ENCODE measurements at places on chromosomes 12 and 14.

DNA sequence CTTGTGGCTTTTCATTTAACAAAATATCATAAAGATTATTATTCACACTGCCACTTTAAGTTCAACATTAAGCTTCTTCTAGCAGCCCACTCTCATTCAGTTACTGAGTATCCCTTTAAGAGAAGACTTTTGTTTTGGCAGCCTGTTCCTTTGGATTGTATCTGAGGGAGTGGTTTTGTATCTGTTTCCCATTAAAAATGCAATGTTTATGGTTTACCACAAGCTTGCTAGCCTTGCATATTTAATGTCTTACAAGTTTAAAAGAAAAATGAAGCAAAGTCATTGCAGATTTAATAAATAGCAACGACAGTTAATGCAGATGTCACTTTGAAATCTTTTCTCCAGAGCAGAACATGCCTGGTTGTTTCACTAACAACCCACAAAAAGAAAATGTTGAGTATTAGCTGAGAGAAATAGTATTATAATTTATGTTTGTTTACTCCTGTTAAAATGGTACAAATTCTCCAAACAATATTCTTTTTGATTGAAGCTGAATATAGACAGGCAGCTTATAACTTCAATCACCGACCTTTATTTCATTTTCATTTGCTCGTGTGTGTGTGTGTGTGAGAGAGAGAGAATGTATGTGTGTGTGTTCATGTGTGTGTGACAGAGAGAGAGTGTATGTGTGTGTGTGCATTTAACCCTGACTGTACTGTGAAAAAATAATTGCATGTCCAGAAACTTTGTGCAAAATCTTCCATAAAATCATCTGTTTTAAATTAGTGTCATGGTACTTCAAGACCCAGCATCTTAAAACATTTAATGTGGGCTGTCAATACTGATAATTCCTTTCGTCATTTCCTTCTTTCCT, 1.8 kb downstream of the DCN start:
- peak; percentile 95 for DNase-seq

GRCh38 chr12:117359029-117359845, 2.2 kb downstream of the NOS1 start:
- no peak for DNase-seq

- DNase-seq = no peak
Measured at GRCh38 chr12:106274575-106275121, 26.8 kb upstream of the CKAP4 start.

GRCh38 chr12:108616941-108617858, 16.5 kb downstream of the SELPLG start:
- DNase-seq = no peak

GRCh38 chr12:2680676-2681039, 114.1 kb upstream of the FKBP4 start:
- no peak for DNase-seq

- DNase-seq = no peak
Measured at GRCh38 chr14:92037989-92038388, 1.9 kb downstream of the TRIP11 start.

GRCh38 chr12:77236066-77236465, 170.7 kb upstream of the E2F7 start:
- DNase-seq = no peak

DNA sequence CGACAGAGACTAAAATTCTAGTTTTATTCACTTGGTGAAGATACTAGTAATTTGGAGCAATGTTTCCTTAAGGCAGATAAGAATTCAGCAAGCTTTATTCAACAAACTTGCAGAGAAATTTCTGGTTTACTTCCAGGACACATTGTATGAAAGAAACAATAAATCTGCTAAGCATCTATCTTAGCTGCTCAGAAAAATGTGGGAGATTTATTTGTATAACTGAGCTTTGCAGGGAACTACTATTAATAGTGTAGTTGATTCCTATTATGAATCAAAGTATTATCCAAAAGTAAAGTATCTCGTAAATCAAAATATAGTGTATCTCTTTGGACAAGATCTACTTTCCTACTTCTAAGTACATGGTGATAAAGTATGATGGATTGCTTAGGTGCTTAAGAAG, 239.4 kb upstream of the TMTC1 start:
- peak; percentile 34 for DNase-seq

DNA sequence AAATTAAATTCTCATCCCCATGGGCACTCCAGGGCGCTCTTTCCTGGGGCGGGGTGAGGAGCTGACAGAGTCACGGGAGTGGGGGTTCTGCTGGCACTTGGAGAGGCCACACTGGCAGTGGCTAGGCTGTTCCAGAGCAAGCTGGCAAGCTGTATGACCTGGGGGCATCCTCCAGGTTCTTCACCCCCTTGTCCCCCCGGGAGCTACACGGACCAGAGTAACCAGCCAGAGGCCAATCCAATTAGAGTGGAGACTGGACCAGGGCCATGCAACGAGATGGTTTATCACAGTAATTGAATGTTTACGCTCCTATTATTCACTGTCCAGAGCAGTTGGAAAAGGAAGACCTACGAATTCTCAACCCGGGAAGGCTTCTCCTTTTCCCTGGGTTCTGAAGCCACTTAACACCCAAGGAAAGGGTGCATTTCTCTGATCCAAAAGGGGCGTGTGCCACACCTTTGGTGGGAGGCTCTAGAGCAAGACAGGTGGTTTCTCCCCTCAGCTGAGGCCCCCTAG, 43.8 kb upstream of the PNMA1 start:
- no peak for DNase-seq

DNA sequence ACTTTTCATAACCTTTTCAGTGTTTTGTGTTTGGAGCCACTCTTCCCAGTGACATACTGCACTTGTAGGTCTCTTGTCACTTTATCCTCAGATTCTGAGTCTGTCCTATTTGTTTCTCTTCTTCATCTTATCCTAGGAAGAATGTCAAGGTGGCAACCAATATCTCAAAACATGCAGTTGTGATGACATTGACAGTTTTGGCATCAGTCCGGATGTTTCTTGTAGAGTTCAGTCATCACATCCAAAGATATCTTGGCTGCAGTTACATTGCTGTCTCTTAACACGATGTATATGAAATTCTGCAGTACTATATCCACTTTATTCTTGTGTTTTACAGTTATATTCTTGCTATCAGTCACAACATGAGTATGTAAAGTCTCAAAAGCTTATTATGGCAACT, 6.4 kb downstream of the ADIPOR2 start:
- no peak for DNase-seq

DNA sequence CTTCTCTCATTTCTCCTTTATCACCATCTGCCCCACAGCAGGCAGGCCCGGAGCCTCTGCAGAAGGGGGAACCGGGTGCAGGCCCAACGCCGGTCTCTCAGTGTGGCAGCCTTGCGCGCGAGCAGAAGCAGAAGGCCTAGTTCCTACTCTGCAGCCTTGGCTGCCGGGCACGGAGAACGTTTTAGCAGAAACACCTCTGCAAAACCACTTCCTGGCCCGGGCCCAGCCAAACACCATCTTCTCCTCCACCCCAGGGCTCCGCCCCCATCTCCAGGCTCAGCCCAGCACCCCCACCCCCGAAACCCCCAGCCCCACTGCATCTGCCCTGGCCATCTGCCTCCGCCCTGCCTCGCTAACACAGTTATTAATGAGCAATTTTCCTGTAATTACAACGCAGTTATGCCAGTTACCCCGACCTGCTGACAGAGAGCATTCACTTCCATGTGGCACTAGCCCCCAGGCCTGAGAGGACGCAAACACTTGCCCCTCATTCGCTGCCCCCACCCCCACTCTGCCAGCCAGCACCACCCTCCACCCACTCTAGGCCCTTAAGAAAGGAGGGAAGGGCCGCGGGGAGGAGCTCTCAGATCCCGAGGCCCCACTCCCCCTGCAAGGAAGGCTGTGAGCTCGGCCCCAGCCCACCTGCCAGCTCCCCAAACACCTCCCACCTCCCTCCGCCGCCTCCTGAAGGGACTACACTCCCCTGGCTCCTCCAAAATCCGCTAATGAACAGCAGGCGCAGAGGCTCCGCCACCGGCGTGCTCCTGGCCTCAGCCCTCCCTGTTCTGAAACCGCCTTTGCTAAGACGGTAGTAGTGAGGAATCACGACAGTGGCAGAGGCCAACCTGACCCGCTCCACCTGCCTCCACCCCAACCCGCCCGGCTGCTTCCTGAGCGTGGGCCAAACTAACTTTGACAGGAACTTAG, 44.7 kb upstream of the FBRSL1 start:
- no peak for DNase-seq

- DNase-seq = peak; percentile 94
Measured at GRCh38 chr12:49507139-49507538, 31.7 kb upstream of the KCNH3 start.

GRCh38 chr12:102169922-102170621, 27.6 kb downstream of the PMCH start:
- peak; percentile 24 for DNase-seq

GRCh38 chr12:34305176-34305575, 282.9 kb downstream of the ALG10 start:
- no peak for DNase-seq

DNA sequence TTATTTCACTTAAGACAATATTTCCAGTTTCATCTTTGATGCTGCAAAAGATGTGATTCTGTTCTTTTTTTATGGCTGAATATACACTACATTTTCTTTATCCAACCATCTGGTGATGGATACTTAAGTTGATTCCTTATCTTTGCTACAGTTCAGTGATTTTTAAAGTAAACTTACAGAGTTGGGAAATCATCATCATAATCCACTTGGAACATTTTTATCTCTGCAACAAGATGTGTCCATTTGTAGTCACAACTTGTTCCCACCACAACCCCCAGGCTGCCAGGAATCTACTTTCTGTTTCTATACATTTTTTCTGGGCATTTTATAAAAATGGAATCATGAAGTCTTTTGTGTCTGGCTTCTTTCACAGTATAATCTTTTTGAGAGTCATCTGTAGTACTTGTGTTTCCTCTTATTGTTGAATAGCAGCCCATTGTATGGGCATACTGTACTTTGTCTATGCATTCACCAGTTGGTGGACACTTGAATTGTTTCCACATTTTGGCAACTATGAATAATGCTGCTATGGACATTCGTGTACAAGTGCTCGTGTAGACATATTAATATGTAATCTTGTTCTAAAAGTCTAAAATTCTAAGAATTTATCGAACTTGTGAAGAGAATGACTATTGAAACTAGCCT, 212.5 kb upstream of the DDHD1 start:
- DNase-seq = peak; percentile 55

DNA sequence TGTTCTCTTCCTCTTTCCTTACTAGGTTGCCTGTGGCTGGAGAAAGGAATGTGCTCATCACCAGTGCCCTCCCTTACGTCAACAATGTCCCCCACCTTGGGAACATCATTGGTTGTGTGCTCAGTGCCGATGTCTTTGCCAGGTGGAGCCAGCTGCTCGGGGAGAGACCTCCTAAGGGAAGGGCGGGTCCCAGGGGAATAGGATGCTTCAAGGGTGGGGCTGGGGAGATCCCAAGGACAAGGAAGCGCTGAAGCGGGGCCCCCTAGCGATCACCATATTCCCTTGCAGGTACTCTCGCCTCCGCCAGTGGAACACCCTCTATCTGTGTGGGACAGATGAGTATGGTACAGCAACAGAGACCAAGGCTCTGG, 10.2 kb downstream of the MARS1 start:
- DNase-seq = no peak

DNA sequence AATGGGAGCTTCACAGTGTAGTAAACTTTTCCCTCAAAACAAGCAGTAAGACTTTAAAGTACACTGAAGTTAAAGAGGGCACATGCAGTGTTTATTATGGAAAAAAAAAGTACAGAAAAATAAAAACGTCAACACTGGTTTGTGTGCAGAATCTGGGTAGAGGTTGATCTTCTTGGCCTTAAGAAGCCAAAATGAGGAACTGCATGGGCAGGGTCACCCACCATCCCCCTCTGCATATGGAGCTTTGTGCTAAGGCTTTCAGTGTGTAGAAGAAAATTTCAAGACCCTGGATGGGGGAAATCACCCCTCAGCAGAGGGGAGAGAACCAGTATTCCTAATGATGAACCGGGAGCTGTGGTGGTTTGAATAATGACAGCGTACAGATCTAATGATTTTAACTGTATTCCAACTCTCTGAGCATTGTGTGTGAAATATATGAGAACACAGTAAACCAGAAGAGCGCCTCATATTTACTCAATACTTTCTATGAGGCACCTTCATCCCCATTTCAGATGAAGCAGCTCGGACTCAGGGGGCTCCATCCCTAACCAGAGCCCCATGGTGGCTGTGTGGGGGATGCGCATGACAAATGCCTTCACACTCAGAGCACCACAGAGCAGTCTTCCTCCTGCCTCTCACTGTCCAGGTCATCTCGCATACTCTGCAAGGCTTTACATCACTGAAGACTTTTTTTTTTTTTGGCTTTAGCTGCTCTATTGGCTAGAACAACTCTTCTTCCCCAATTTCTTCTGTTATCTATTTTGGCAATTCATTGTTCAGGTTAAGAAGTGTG, 33.4 kb downstream of the ACADS start:
- no peak for DNase-seq

DNA sequence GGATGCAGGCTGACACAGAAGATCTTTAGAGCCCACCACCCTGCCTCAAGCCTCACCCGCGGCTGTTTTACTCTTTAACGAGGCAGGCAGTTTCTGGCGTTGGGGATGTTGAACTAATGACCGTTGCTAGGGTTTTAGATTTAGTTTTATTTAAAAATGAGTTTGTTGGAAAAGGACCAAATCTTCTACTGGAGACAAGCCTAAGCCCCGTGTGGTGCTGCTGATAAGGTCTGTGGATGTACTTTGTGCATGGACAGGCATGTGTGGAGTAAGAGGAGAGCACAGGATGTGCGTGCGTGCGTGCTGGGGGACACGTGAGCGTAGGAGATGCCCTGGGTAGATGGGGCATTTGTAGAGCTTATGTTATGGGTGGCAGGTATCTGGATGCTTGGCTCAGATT, 5.7 kb downstream of the NTF3 start:
- DNase-seq = no peak

DNA sequence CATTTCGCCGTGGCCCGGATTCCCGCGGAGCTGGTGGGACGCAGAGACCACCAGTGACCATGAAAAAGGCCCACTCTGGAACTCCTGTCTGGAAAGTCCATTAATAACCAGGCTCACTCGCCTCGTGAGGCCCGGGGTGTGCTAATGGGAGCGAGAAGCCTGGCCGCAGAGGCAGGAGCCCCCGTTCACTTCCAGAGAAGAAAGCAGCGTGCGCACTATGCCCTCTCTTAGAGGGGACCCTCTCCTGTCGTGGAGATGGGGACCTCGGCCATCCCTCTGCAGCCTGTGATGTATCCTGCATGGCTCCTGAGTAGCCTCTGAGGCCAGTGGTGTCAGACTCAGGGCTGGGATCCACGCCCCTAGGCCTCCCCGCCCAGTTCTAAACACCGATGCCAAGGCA, 134.1 kb upstream of the VRK1 start:
- no peak for DNase-seq
